ENCODE measurements at places on chromosomes 3 and 15.

- no peak for DNase-seq
Observed at GRCh38 chr3:100084100-100084806, 30.0 kb downstream of the FILIP1L start.

- no peak for DNase-seq
Observed at GRCh38 chr15:52397118-52397517, 101.5 kb upstream of the MYO5C start.

DNA sequence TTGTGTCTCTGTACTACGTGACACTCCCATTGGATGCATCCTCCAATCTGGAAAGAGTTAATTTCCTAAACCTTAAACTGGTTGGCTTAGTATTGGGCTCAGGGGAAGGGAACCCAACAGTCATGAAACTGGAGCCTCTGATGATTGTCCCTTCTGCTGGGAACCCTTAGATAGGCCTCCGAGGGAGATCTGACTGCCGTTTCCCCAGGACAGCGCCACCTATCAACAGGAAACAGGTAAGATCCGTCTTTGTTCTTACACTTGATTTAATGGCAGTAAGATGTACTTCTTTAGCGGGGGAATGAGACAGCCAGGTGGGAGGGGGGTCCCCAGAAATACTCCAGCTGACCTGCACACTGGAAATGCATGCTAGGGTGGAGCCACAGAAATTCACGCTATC, 1749.6 kb downstream of the SI start:
- no peak for DNase-seq

GRCh38 chr15:36501063-36501678, 78.3 kb upstream of the CDIN1 start:
- DNase-seq, result no peak

- DNase-seq, result no peak
Observed at GRCh38 chr3:21738935-21739702, 11.9 kb downstream of the ZNF385D start.

- no peak for DNase-seq
Observed at GRCh38 chr15:91884606-91885005, 31.1 kb downstream of the SLCO3A1 start.

DNA sequence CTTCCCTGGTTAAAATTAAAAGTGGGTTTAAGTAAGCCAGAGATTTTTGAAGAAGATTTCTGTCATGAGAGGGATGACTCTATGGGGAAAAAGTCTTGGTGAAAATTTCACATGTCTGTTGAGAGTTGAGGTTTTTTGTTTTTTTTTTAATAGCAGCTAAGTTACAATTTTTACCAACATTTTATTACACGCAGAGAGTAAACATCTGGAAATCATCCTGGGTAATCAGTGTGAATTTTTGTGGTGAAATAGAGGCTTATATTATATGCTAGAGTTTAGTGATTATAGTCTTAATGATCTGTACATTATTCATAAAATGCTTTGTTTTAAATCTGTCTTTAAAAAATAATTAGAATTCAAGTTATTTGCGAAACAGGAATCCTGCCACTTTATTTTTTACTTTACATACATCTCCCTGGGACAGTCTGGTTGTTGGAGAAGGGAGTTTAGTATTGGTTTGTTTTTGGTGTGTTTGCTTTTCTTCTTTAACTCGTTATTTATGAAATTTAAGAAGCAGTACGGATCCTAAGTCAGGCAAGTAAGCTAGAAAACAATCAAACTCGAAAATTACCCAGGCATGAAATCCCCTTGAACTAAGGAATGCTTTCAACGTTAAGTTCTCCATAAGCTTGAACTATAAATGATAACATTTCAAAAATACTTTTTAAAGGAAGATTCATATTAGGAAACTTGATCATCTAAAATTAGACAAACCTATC, 143.4 kb upstream of the TSC22D2 start:
- no peak for DNase-seq

Measured in activated CD4-positive, alpha-beta T cell treated with anti-CD3 and anti-CD28 coated beads, Interleukin-2, amount 50 U/mL, for 1 hour (primary cell).